Cerebellar nuclear complex (tissue), 1 donor: ENCODE measurements at places on chromosomes 4 and X.

- DNase-seq = no peak
Measured at GRCh38 chr4:7630568-7631287, 196.0 kb upstream of the PSAPL1 start.

GRCh38 chr4:2797545-2798305 is 4.8 kb downstream of the SH3BP2 start:
- DNase-seq = no peak

GRCh38 chr4:77605210-77605902 is at the start of gene CXCL13:
Gene CXCL13, plus strand, starts transcription at chr4:77605820. Its CDS starts 46 bp downstream, at chr4:77605866.
- DNase-seq = no peak

GRCh38 chr4:6359536-6360308 is 90.1 kb downstream of the WFS1 start:
- no peak for DNase-seq

GRCh38 chrX:8743126-8743732 is 11.3 kb upstream of the ANOS1 start:
- no peak for DNase-seq
